ENCODE measurements at places on chromosomes 16 and 17.

DNA sequence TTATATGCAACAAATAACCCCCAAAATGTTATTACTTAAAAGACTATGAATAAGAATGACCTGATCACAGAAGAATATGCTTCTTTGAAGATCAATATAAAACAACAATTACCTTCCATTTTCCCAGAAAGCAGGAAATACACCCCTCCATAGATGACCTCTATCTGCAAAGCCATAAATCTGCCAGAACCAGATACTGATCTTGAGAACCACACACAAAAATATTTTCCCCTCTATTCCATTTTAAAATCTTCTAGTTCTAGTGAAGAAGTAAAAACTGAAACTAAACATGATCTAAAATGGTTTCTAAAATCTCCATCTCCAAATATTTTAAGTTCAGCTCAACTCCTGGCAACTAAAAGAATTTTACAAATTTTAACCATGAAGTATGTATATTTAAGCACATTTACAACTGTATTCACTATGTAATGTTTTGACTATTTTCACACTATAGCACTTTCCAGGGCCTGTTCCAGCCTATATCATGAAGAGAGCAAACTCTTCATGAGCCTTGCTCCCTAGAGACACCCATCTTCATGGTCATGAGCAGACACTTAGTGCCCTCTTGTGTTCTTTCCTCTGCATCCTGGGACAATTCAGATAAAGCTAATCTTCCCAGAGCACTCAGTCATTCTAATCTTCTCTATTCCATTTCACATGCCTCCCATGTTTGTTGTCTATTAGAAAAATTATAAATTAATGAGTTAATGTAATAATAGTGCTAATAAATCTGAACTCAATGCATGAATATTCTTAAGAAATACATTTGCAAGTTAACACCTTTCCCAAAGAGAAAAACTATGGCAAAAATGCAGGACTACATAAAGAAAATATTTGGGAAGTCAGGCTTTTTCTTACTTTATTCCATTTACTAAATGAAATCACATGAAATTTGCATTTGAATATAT is 87.0 kb downstream of the HELZ start:
- peak; percentile 72 for DNase-seq

GRCh38 chr17:49873926-49874325 is 26.1 kb upstream of the TAC4 start:
- no peak for DNase-seq

DNA sequence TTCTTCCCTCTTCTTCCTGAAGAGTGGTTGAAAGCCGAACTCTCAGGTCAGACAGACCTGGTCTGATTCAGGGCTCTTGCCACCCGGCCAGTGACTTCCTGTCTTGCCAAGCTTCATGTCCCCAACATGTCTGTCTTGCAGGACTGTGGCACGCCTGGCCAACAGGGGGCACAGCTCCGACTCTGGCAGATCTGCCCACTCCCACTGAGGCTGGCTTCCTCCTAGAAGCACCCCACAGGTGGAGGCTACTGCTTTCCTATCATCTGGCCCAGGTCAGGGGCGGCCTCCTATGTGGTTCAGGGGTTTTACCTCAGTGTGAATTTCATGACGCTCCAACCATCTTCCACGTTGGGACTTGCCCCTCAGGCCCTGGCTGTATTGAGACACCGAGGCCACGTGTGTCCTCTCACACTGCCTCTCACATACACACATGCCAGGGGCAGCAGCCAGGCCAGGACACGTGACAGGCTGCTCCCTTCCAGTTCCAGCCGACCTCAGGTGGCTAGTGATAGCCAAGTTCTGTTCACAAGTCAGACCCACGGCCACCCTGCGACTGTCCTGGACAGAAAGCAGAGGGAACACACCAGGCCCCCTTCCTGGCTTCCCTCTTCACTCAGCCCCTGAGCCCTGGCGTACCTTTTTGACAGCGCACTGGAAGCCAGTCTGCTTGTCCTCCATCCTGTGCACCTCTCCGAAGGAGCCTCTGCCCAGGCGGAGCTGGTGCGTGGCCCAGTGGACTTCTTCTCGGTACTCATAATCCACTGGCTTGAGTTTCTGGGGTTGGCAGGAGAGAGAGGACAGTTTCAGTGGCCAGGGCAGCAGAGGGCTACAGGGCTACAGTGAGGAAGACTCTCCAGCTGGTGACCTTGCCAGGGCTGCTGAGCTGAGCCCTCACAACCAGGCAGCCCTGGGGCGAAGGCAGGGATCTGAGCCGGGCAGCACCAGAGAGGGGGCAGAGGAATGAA is 22.6 kb upstream of the SPATA32 start:
- DNase-seq: no peak

DNA sequence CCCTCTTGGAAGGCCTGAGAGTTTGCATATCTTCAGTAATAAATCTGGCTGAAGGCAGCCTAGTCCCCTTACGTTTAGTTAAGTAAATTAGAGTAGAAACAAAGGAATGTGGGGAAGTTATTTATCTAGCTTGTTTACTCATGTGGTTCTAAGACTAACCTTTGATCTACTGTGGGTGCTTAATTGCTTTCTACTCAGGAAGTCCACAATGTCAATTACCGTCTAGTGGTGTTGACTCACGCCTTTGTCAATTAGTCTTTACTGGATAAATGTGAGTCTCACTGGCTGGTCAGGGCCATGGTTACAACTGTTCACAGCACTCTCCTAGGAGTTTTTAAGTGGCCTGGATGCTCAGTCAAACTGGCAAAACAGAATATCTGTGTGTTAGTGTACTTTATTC is 2338.4 kb downstream of the TP53TG3F start:
- DNase-seq: no peak

DNA sequence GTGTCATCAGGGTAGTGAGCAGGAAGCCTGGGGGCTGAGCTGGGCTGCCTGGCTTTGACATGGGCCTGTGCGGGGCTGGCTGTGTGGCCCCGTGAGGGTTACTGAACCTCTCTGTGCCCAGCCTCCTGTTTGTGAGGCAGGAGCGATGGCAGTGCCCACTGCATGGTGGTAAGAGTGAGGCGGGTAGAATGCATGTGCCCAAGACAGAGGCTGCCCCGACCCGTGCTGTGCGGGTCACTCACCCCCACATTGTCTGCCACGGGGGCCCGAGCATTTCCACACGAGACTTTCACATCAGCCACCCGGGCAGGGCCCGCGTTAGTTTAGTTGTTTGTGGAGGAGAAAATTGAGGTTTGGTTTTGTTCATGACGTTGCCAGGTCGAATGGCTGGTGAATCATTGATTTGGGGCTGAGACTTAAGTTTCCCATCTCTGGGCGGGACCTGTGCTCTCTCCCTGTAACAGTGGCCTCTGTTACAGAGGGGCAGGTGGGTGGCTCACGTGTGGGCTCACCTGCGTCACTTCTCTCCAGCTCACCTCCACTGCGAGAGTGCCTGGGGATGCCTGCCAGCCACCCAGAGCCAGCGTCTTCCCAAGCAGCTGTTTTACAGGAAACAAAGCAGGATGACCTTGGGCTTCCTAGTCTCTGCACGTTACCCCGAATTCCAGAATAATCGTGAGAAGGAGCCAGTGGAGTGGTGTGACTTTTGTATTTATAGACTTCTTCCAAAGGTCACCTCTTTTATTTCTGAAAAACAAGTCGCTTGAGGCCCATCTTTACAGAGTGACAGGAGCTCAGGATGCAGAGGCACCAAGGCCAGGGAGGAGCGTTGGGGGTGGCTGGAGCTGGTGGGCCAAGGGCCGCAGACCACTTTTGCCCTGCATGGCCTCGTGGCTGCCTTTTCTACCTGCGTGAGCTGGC is 150.6 kb downstream of the RPTOR start:
- no peak for DNase-seq

GRCh38 chr16:85661740-85662481 is 26.8 kb downstream of the GINS2 start:
- DNase-seq: no peak

- DNase-seq: peak; percentile 72
Measured at GRCh38 chr16:82368041-82368440, 198.0 kb upstream of the MPHOSPH6 start.

- no peak for DNase-seq
Measured at GRCh38 chr17:16818340-16818739, 128.3 kb downstream of the CCDC144A start.

Measured in pons (tissue), 1 donor.